Tibial nerve (tissue), 4 donors: ENCODE measurements at places on chromosomes 12 and 14. TPM values are rescaled to one million over a fixed set of nuclear protein-coding genes. Genes with fewer than 3 reads are reported as not detected.

KRT75 gene
- total RNA-seq, result not detected

VASH1 gene
- 24.7 TPM for total RNA-seq

RBMS2 gene
- 33.2 TPM for total RNA-seq

- H3K4me3 ChIP-seq, result no peak overlapping the region
- no peaks in the 10 kb centered on the region for H3K36me3 ChIP-seq
- H3K4me1 ChIP-seq, result no peaks in the 10 kb centered on the region
- H3K27ac ChIP-seq, result no peak overlapping the region
- no peaks in the 10 kb centered on the region for H3K27me3 ChIP-seq
Measured at GRCh38 chr12:118237052-118237665, 101.2 kb downstream of the PEBP1 start.

DNA sequence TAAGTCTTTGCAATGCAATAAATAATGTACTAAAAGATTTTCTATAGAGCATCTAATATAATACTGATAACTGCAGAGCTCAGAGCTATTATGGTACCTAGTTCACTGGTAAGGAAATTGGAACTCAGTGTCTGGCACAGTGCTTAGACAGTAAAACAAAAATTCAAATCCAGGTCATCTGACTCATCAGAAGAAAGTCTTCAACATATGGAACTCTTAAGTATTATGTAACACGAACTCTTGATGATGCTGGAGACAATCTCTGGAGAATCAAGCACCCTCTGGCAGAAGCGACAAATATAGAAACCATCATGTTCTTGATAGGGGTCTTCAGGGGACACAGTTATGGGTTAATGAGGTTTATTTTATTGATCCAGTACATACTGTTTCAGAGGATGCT, 37.3 kb upstream of the TRHDE start:
- no peaks in the 10 kb centered on the region for H3K4me1 ChIP-seq
- no peaks in the 10 kb centered on the region for H3K36me3 ChIP-seq

- H3K27me3 ChIP-seq, result no peaks in the 10 kb centered on the region
- no peak for DNase-seq
- H3K4me1 ChIP-seq, result no peaks in the 10 kb centered on the region
- no peaks in the 10 kb centered on the region for H3K36me3 ChIP-seq
- no peak overlapping the region for H3K4me3 ChIP-seq
- no peak overlapping the region for H3K27ac ChIP-seq
Measured at GRCh38 chr12:125470838-125471783, 405.9 kb downstream of the AACS start.

DNA sequence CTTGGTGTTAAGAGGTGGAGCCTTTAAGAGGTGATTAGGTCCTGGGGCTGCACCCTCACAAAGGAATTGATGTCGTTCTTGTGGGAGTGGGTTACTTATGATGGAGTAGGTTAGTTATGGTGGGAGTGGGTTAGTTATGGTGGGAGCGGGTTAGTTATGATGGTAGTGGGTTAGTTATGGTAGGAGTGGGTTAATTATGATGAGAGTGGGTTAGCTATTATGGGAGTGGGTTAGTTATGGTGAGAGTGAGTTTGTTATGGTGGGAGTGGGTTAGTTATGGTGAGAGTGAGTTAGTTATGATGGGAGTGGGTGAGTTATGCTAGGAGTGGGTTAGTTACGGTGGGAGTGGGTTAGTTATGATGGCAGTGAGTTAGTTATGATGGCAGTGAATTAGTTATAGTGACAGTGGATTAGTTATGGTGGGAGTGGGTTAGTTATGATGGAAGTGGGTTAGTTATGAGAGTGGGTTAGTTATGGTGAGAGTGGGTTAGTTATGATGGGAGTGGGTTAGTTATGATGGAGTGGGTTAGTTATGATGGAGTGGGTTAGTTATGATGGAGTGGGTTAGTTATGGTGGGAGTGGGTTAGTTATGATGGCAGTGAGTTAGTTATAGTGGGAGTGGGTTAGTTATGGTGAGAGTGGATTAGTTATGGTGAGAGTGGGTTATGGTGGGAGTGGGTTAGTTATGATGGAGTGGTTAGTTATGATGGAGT, 22.6 kb upstream of the SFSWAP start:
- H3K4me1 ChIP-seq, result no peaks in the 10 kb centered on the region
- DNase-seq, result no peak
- no peak overlapping the region for H3K27ac ChIP-seq
- no peaks in the 10 kb centered on the region for H3K36me3 ChIP-seq

DNA sequence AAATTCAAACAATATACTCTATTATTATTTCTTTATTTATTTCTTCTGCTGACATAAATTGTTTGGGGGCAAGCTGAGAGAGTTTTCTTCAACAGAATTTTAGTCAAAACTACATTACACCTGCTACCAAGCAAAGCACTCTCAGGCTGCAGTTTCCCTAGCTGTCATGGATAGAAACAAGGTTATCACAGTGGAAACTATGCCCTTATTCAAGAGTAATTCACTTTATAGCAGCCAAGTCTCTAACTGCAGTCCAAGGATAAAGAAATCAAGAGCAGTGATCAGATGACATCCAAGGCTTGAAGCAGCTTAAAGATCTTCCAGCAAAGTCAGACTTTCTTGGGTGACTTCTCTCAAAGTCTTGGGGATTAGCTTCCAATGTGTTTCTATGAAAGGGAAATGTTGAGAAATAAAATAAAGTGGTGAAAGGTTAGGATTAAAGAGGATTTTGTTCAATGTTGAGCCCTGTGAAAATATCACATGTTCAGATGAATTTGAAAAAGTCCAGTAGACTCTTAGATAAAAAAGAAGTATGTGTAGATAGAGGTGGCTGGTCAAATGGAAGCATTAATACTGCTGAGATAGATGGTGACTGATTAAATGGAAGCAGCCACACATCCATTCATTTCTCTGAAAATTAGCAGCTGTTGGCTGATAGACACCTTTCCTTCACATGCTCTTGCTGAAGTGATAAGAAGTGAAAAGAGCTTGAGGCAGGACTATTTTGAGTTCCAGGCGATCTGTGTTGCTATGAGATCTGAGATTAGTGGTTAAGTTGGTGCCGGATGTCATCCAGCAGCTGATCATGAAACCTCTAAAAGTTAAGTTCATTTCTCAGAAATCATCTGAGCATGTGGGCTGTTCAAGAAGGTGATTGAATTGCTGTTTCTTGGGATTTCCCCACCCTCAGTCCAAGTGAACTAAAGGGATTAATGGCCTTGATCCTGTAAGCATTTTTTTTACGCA, 257.8 kb upstream of the BTG1 start:
- no peak overlapping the region for H3K4me3 ChIP-seq
- H3K4me1 ChIP-seq, result no peaks in the 10 kb centered on the region
- no peak overlapping the region for H3K27ac ChIP-seq
- no peak for DNase-seq
- no peaks in the 10 kb centered on the region for H3K36me3 ChIP-seq
